ENCODE measurements at places on chromosomes 3 and 15. TPM values are rescaled to one million over a fixed set of nuclear protein-coding genes. Genes with fewer than 3 reads are reported as not detected.

- no peak for DNase-seq
These were observed 1083.9 kb downstream of the DIPK2A start for GRCh38 chr3:145055375-145056076.

DNA sequence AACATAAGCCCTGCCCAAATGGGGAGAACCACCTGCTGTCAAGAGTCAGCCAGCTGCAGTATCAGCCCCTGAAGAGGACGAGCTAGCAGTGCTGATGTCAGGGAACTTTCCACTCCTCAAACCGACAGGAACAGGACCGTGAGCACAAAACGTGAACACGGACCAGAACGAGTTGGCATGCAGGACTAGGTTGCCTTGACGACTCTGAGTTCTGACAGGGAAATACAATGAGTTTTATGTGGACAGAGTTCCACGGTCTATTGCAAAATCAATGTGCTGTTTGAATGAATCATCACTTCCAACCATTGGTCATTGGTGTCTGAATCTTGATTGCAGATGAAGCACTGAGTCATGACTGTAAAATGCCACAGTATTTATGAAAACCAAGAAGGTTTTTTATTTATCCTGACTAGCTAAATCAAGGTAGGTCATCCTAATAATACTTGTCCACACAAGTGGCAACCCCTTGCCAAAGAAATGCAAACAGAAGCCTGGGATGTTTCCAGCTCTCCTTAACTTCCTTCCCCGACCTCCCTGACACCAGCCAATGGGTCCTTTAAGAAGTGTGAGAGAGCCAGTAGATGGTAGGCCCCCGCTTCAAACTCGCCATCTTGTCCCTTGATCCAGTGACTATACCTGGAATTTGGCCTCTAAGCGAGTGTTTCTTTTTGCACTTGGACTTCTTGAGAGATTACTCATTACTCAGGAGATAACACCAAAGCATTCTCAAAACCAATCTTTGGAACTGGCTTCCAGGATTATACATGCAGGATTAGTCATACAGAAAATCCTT, 119.6 kb downstream of the ASB7 start:
- DNase-seq = peak; percentile 72

DNA sequence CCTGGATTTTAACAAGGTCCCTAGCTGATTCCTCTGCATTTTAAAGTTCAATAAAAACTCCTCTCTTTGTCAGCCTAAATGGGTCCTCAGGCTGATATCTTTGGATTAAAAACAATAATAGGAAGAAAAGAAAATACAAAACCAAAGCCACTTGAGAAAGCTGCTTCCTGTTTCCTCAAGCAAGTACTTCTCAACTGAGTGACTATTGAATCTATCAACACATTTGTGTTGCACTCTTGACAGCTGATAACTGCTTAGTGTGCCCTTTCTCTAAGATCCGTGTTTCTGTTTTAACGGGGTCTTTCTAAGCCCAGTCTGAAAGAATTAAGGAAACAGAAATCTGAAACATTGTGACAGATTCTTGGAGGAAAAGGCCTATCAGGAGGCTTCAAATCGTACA, 410.7 kb downstream of the GRM7 start:
- no peak for DNase-seq

DNA sequence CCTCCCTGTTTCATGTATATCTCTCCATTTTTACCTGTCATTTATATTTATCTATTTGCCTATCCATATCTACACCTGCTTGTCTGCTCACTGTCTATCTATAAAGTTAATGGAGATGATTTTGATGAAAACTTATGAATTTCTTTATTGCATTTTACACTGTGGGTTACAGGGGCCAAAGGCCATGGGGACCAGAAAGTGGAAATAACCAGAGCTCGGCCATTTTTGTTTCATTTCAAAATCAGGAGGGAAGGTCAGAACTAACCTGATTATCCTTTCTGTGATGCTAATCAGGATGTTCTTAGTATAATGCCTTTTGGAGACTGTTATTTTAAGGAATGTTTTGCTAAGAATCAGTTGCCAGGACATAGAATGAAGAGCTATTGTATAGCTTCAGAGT, 147.2 kb downstream of the LPP start:
- no peak for DNase-seq

GRCh38 chr3:13401149-13401548, 19.0 kb downstream of the NUP210 start:
- DNase-seq = no peak

DNA sequence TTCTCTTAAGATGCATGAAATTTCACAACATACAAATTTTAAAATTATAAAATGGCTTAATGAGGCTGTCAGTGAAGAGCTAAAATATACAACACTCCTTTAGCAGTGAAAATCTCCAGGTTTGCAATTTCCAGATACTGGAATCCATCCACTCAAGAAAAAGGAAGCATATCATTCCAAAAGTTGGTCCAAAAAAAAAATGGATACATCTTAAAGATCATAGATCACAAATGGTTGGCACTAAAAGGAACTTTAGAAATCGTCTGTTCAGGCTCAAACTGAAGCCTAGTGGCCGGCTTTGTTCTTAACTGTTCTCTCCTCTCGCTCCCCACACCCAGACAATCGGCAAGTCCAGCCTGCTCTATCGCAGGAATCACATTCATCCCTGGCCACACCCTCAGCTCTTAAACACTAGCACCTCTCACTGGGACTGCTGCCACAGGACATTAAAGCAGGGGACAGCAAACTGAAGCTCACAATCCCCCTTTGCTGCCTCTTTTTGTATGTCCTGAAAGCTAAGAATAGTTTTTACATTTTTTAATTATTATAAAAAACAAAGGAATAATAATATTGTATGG, 130.3 kb upstream of the CDIN1 start:
- DNase-seq = peak; percentile 65

- DNase-seq = no peak
These were observed 272.6 kb downstream of the CLSTN2 start for GRCh38 chr3:140207541-140207940.

DNA sequence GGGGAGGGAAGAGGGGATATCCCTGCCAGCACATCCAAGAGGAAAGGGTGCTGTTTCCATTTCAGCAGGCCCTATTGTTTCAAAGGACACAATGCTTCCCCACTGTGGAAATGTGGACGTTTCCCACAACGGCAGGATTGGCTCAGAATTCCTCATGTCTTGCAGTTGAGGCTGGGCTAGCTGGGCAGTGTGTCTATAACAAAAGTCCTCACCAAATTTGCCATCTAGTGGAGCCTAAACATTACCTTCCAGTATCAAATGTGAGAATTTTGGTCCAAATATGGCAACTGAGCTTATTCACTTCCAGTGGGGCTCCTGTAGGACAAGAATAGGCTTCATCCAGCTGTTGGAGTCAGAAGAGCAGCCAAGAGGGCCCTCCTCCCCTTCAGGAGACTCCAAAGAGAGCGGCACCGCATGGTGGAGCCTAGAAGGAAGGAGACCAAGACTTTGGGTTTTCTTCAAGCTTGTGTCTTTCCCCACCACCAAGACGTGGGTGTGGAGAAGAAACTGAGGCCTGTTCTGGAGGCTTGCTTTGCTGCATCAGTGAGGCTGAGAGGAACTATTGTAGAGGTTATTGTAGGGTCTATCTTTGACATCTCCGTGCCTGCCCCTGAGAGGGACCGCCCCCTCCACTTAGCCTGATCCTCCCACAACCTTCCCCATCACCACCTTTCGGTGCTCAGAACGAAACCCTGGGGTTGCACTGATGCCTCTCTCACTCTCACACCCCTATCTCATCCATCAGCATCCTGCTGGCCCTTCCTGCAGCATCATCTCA, 45.3 kb upstream of the SLCO2A1 start:
- DNase-seq = no peak

GRCh38 chr15:90570643-90571042, 40.9 kb downstream of the CRTC3 start:
- DNase-seq = no peak

DNA sequence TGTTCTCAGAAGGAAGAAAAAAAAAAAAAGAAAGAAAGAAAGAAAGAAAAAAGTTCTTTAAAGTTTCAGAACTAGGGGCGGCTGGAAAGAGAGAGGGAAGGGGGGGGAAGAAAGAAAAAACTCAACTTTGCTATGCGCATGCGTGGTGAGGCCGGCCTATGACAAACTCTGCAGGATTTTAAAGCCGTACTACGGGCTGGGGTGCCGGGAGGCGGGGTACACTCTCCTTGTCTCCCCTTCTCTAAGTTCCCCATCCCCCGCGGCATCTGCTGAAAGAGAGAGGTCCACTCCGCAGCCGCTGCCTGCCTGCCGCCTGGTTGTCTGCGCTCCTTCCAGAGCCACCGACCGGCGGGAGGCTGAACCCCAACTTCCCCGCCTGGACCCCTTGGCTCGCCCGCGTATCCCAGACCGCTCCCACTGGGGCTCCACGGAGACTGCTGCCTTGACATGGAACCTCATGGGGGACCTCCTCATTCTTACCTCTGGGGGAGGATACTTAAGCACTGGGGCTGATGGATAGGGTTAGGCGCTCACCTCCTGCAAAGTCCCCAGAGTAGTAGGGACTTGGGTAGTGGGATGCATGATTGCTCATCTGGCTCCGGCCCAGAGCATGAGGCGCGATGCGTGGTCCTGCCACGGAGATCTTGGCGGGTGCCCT, 1.4 kb upstream of the WNT5A start:
- peak; percentile 68 for DNase-seq

- no peak for DNase-seq
These were observed 79.3 kb downstream of the ATP10A start for GRCh38 chr15:25783607-25784540.

DNA sequence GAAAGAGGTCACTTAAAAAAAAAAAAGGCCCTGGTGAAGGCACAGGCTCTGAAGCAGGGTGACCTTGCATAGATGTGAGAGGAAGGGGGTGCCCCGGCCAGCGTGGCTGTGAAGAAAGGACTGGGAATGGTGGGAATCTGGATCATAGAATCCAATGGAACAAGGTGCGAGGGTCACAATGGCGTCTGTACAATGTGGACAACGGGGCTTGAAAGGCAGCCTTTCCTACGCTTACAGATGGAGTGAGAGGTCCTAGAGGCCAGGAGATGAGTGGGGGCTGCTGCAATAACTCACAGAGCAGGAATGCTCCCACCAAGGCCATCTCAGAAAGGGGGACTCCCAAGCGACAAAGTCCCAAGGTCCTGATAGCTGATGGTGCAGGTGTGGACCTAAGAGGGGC, 162.2 kb downstream of the ATP10A start:
- no peak for DNase-seq

- no peak for DNase-seq
These were observed 32.1 kb downstream of the DNASE1L3 start for GRCh38 chr3:58178528-58179234.

DNA sequence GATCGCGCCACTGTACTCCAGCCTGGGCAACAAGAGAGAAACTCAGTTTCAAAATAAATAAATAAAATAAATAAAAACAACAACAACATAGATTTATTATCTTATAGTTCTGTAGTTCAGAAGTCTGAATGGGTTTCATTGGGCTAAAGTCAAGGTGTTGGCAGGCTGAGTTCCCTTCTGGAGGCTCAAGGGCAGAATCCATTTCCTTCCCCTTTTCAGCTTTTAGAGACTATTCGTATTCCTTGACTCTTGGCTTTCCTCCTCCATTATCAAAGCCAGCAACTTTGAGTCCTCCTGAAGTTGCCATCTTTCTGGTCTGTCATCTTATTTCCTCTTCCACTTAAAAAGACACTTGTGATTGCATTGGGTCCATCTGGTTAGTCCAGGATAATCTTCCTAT, 12.1 kb downstream of the BLM start:
- no peak for DNase-seq

DNA sequence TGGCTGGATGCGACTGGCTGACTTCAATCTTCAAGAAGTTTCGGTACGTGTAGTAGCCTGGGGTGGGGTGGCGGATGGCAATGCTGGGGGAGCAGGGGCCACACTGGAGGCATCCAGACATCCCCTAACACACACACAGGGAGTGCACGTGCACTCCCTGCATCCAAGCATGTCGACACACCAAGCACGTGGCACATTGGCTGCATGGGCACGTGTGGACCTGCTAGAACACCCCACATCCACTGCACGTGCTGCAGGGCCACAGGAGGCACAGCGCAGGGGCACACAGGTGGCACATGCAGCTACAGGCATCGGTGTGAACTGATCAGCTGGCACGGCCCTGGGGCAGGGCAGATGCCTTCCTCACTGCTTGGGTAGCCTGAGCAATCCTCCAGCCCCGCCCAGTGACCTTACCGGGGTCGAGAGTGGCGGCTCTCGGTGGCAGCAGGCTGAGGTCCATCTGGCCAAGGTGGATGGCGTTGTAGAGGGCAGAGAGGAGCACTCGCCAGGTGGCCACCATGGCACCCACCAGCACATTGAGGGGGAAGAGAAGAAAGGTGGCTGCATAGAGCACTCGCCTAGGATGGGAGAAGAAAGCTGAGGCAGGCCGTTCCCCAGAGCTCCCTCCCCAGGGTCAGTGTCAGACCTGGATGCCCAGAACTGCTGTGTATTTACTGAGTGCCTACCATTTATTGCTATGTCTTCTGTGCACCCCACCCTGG, 7.5 kb downstream of the ISLR start:
- no peak for DNase-seq

The PGBD4 gene
- total RNA-seq = 3.9 TPM

The SLC15A2 gene
- total RNA-seq = 12.0 TPM

The PP2D1 gene
- total RNA-seq = 2.9 TPM

Measured in umbilical cord (tissue), 2 donors.